ENCODE measurements at places on chromosomes 13 and 19. TPM values are rescaled to one million over a fixed set of nuclear protein-coding genes. Genes with fewer than 3 reads are reported as not detected.
A peak's percentile ranks its signal among the peaks of the same experiment; 100 is the strongest.

DNA sequence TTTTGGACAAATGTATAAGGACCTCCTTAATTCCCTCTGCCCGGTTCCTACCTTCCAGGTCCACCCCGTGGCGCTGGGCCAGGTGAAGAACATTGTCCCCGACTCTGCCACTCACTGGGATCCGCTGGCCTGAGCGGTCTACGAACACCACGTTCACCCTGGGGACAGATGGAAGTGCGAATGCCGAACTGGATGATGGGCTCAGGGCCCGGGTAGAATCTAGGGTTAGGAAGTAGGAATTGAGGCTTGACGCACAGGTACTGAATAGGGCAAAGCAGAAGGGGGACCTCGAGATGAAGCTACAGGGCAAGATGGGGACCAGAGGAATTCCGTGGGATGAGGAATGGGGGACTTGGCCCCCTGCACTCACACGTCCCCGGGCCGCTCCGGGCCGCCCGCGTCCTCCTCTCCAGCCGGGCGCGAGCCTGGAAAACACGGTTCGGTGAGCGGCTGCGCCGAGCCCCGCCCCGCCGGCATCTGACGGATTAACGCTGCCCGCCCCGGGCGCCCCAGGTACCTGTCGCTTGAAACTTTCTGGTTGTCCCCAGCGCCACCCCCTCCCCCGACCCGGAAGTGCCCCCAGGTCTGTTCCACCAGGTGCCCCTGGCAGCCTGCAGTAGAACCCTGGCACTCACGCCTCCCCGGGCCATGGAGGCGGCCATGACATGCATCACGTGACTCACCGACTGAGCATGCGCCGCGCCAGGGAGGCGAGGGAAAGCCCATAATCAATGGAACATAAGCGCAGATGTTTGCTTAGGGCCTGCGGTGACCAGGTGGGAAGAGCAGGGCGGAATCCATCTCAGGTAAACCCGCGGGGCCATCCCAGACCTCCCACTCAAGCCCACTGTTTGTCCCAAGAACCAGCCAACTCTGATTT lies at the start of gene FDX2:
Gene FDX2, minus strand, starts transcription at position 681 of the 880 bp plus-strand sequence. Its CDS starts 19 bp downstream, at position 662.
- peak; percentile 91 for DNase-seq

DNA sequence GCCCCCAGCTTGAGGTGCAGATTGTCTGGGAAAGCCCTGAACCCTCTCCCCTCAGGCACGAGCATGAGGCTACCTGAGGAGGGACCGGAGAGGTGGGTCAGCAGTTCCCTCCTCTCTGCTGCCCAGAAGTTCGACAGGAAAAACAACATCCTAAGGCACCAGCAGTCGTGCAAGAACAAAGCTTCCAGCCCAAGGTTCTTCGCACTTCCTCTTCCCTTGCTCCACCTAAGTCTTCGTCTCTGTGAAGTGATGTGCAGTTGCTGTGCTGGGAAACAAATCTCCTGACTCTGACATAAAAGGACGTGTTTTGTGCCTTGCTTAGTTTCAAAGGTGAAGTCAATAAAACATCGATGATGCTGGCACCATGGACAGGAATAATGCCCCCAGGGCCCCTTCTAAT lies 173.3 kb downstream of the USP12 start:
- DNase-seq, result no peak

- no peak for DNase-seq
Measured at GRCh38 chr19:35348911-35349611, 1.4 kb downstream of the FFAR1 start.

GRCh38 chr13:107124129-107124718 lies 556.3 kb upstream of the ARGLU1 start:
- no peak for DNase-seq

Gene C19orf44
- total RNA-seq, result 4.8 TPM

Gene POMP
- total RNA-seq, result 76.3 TPM

Data from psoas muscle (tissue), 8 donors.